Left cardiac atrium (tissue), 4 donors: ENCODE measurements at places on chromosomes 4 and X. TPM values are rescaled to one million over a fixed set of nuclear protein-coding genes. Genes with fewer than 3 reads are reported as not detected.

DNA sequence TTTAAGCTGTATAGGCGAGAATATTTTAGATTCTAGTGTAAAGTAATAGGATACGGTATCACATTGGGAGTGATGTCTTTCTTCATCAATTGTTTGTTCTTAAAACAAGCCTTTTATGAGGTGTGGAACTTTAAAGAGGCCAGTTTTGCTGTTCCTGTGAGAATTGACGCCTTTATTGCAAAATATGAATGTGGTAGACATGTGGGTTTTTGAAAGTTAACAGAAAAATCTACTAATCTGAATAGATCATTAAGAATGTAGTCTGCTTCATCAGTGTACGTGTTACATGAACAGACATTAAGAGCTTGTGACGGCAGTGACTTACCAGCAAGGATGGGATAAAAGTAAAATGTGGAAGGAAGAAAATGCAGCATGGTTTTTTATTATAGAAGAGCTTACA lies 63.8 kb downstream of the STOX2 start:
- no peak for DNase-seq

GRCh38 chr4:98482503-98482846 lies 175.9 kb downstream of the TSPAN5 start:
- DNase-seq, result no peak

DNA sequence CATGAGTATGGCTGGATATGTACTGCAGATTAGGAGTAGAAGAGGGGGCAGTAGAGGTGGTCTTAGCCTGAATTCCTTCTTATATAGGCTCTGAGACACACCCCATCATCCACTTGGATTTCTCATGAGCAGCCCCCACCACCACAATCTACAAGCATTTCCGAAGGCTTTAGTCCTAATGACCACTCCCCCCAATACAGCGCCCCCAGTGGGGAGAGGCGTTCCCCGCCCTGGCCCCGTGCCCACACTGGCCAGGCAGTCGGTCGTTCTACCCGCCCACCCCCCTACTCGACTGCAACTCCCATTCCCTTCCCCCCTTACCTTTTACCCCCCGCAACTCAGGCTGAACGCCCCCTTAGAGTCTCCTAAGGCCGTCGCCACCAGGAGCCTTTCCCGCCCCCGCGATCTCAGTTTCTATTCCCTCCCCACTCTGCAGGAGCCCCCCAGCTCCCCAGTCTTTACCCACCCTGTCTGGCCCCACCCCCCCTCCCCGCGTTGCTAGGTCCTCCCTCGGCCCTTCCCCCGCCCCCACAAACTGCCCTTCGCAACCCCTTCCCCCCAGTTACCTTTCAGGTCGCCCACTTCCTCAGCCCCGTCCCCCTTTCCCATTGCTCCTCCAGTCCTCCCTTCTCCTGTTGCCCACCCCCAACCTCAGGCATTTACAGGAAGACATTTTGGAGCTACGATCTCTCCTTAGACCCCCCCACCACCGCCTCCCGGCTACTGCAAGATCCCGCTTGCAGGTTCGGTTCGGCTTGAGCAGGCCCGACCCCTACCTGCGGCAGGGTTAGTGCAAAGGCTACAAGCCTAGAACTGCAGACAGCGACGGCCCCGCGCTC lies 468 bp downstream of the ZMYM3 start:
- DNase-seq, result no peak

DNA sequence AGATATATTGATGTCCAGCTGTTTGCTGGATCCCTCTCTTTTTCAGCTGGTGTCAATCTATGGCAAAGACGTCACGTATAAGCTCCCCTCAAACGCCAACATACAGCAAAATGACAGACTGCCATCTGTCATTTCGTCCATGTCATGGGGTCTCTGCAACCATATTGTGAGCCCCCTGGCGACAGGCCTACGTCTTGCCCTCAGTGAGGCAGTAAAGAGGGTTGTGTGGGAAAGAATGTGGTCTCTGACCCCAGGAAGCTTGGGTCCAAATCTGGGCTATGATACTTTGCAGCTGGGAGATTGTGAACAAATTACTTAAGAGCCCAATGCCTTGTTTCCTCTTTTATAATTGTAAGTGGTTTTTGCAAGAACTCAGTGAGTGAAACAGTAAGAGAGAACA lies 7.4 kb downstream of the SUPT20HL2 start:
- DNase-seq, result no peak

DNA sequence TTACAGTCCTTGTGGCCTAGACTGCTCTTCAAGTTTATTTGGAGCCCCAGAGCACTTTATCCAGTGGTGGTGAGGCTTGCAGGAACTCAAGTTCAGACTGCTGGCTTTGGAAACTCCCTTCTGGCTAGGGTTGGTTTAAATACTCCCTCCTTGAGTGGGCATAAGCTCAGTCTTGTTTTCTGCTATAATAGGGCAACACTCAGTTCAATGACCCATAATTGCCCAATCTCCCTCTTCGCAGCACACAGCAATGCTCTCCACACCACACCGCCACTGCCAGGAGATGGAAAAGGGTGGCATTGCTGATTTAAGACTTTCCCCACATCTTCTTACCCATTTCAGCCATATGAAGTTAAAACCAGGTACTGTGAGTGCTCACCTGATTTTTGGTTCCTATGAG lies 27.9 kb upstream of the USP38 start:
- DNase-seq, result no peak

The PCDH10 gene
- total RNA-seq, result 0.39 TPM
